Posterior cingulate gyrus (tissue), 11 donors: ENCODE measurements at places on chromosomes 3 and 15.

GRCh38 chr3:54307566-54308180 is 185.3 kb downstream of the CACNA2D3 start:
- DNase-seq: no peak

DNA sequence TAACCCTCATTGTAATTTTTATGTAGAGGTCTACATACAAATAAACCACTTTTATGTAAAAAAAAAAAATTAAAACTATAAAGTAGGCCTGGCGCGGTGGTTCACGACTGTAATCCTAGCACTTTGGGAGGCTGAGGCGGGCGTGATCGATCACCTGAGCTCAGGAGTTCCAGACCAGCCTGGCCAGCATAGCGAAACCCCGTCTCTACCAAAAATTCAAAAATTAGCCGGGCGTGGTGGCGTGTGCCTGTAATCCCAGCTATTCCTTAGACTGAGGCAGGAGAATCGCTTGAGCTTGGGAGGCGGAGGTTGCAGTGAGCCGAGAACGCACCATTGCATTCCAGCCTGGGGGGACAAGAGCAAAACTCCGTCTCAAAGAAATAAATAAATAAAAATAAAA is 766 bp upstream of the SLC12A6 start:
- DNase-seq: no peak

DNA sequence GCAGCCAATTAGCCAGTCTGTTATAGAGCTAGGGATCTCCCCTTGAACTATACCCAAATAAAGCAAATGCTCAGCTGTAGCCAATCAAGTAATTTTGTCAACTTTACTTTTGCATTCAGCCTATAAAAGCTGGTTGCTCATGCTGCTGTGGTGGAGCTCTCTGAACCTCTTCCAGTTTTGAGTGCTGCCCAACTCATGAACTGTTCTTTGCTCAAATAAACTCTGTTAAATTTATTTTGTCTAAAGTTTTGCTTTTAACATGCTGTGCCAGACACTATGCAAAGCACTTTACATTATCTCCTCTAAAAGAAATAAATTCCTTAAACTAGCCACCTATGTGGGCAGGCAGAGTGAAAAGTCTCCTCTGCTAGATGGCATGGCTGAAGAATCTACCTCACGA is 51.6 kb upstream of the PXYLP1 start:
- no peak for DNase-seq

DNA sequence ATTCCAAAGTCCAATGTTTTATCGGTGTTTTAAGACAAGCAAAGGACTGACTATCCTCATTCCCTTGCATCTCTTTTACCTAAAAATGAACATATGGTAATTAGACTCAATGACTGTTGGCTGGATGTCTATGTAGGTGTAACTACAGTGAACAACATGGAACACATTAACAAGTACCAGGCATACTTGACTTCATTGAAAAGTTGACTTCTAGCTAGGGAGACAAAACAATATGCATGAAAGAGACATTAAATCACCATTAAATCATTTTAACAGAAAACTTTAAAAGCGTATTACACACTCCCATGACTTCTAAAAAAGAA is 34.3 kb upstream of the ANPEP start:
- no peak for DNase-seq

GRCh38 chr3:7709376-7710082 is 792.1 kb upstream of the LMCD1 start:
- DNase-seq: no peak

- DNase-seq: no peak
Observed at GRCh38 chr3:46501702-46502101, 3.9 kb downstream of the RTP3 start.

- DNase-seq: no peak
Observed at GRCh38 chr3:31285833-31286486, 246.8 kb upstream of the STT3B start.

DNA sequence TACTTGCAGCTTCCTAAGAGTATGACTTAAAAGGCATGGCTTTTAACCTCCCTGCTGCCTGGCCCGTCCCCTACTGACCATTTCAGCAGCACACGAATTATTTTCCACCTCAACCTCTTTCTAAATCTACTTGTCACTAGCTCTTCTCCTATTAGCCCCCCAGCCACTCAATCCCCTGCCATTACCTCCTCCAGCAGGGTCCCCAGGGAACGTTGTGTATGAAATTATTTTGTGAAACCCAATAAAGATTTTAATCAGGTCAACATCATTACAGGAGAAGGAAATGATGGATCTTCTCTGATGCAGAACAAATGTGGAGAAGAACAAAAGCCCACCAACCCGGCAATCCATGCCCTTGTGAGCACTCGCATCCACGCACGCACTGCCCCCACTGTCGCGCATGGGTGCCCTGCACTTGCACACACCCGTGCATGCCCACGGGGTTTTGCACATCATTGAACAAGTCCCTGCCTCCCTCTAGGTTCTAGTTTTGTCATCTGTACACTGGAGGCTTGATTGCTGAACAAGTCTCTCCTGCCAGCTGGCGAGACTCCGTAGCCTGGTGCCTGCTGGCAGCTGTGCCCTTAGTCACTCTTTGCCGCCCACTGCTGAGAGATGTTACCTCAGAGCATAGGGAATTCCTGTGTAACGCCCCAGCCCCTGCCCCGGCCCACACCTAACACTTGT is 51.6 kb downstream of the LINGO1 start:
- DNase-seq: peak; percentile 97

DNA sequence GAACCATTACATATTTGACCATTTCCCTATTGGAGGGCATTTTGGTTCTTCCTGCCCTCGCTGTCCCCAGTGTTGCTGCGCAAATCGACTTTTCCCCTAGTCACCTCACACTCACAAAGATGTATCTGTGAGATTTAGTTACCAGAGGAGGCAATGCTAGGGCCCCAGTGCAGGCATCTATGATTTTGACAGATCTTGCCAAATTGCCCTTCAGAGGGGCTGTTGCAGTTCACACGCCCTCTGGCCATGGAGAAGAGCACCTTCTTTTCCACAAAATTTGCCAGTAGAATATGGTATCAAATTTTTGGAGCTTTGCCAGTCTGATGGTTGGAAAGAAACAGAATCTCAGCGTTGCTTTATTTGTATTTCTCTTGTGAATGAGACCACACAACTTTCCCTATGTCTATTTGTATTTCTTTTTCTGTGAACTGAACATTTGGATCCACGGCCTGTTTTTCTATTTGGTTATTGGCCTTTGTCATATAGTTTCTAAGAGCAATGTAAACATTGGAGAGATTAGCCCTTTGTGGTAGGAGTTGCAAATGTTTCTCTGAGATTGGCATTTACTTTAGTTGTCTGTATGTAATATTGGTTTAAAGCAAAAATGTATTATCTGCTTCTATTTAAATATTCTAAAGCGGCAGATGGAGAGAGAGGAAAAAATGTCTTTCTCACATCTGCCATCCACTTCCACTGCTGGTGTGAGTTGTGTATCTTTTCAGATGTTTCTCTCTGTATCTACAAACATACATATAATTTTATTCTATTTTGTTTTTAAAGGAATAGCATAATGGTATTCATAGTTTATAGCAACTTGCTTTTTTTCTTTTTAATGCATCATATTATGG is 66.1 kb downstream of the DNASE1L3 start:
- DNase-seq: no peak

DNA sequence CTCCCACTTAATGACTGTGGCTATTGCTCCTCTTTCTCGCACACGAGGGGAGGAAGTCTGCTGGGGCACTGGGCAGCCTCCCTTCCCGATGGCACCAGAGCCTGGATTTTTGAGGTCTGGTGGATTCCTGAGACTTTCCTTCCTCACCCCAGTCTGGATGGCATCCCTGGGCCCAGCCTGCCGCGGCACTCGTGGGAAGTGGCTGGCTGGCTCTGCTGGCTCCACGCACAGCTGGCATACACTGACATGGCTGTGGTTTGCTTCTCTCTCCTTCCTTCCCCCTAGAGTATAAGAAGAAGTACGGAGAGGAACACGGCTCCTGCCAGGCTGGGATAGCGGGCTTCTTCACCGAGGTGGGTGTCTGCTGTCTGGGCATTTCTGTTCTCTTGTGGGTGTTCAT is 319.8 kb upstream of the LRRFIP2 start:
- DNase-seq: peak; percentile 22

DNA sequence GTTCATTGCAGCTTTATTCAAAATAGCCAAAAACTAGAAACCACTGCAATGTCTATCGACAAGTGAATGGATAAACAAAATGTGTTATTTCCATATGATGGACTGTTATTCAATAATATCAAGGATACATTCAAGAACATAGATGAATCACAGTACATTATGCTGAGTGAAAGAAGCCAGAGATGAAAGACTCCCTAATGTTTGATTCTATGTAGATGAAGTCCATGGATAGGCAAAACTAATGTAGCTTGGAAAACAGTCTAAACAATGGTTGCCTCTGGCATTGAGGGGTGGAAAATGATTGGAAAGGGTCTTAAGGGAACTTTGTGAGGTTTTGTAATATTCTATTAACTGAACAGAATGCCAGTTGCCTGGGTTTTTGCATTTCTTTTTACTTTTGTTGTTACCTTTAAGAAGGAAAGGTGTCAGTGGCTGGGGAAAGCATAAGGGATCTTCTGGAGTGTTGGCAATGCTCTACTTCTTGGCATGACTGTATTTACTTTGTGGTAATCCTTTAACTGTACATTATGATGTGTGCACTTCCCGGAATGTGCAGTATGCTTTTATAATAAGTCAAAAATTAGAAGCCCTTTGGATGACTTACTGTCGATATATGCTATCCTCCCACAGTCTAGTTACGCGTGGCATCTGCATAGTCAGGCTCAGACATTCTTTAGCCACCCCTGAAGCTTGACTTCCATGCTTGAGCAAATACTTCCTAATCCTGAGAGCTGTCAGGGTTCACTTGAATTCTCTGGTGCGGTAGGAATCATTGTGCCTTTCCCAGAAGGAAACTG is 20.5 kb upstream of the ATP10A start:
- DNase-seq: no peak

- no peak for DNase-seq
Observed at GRCh38 chr15:49242820-49243219, 72.8 kb downstream of the GALK2 start.

DNA sequence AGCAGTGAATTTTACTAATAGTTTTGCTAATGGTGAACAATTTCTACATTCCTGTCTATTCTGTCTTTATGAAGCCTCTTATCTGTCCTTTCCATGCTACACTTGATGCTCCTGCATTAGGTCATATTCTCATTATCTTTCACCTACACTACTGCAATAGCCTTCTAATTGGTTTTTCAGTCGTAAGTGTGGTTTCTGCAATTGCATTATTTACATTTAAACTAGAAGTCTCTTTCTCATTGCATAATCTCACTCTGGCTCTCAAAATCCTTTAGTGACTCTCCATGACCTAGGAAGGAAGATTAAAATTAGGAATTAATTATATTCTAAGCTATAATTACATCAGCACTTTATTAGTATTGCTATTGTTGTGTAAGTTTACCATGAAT is 686.5 kb downstream of the IGSF11 start:
- no peak for DNase-seq

DNA sequence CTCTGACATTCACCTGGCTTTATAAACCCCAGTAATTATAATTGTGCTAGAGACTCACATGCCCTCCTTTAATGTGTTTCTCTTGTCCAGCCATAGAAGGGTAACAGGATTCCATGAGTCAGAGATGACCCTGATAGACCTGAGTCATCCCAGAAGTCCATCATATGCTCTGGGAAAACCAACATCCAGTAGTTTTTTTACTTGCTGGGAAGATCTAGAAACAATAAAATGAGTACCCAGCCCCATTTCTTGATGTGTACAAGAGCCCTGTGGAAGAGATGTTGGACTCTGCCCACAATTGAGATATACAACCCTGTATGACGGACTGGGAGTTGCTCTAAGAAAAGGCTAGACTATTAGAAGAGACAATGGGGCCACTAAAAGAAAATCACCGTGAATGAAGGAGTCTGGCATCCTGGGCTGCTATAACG is 22.4 kb upstream of the THUMPD3 start:
- no peak for DNase-seq

DNA sequence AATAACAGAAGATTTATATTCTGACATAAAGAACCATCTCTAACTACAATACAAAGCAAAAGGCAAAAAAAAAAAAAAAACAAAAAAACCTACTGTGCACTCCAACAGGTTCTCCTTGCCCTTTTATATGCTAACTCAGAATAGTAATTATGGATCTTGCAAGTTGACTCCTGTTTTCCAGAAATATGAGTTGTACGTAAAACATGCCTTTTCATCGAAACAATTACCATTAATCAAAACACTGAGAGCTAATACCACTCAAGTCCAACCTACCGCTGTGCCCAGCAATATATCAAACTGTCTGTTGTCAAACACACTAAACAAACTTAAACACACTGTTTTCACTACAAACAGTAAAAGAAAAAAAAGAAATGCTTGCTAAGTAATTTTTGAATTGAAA is 389.8 kb downstream of the TBC1D5 start:
- DNase-seq: no peak

- no peak for DNase-seq
Observed at GRCh38 chr3:125055331-125055912, 375 bp downstream of the HEG1 start.

- DNase-seq: no peak
Observed at GRCh38 chr3:194964809-194965208, 279.1 kb downstream of the FAM43A start.

GRCh38 chr3:150062492-150062891 is 91.8 kb upstream of the PFN2 start:
- no peak for DNase-seq

GRCh38 chr3:134314588-134315285 is 59.5 kb downstream of the AMOTL2 start:
- no peak for DNase-seq

- no peak for DNase-seq
Observed at GRCh38 chr3:33791477-33792166, 6.8 kb upstream of the PDCD6IP start.

DNA sequence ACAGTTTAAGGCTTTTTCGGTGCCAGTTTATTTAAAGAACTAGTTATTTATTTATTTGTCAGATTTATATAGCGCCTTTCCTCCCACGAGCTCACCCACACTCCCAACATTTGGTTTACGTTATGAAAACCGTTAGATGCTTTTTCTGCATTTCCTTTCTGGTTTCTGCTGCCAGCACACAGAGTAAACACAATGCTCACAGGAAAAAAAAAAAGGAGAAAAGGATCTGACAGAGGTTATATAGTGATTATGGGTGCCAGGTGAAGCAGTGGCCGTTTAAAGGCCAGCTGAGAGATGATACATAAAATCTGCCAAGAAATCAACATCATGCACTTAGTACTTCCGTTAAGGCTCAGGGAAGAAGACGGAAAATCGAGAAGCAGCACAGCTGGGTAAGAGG is 37.9 kb downstream of the ETV5 start:
- no peak for DNase-seq

DNA sequence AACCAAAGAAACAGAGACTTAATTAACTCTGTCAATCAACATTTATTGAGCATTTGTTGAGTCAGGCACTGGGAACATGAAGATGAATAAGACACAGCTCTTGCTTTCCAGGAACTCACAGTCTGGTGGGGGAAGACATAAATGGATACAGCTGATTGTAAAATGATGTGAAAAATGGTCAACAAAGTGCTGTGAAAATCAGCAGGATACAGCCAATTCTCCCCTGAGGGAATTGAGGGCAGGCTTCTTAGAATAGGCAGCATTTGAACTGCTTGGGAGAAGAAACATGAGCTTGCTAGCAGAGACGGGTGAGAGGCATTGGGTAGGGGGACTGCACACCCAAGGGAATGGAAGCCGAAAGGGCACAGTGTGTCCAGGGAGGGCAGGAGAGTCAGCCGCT is 41.1 kb downstream of the MFSD1 start:
- no peak for DNase-seq
